ENCODE measurements at places on chromosomes 3 and 15.

DNA sequence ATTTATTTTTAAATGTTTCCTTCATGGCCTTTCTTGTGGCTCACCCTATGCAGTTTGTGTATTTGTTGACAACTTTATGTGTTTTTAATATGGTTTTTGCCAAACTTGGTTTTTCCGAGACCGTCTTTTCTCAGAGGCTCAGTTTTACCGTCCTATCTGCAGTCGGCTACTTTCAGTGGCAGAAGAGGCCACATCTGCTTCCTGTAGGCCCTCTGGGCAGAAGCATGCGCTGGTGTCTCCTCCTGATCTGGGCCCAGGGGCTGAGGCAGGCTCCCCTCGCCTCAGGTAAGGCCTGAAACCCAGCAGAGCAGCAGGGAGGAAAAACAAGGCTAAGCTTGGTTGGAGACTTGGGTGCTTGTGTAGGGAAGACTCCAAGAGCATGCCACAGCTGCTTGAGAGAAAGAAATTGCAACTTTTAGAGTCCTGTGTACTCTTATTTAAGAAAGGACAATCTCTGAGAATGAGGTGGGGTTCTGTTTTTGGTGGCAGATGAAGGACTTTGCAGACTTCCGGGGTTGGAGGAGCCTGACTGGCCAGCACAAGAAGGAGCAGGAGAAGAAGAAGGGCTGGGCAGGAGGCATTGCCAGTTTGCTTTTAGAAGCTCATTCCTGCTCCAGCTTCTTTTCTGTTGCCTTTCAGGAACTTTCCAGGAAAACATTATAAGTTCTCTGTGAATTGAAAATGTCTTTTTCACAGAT is at the start of gene TIGIT:
Gene TIGIT (plus strand): TSS at position 191 of the 698 bp plus-strand sequence. CDS start 34 bp downstream, at position 225.
- no peak for DNase-seq

- DNase-seq: no peak
These were observed 129.2 kb downstream of the NEK10 start for GRCh38 chr3:27239951-27240350.

DNA sequence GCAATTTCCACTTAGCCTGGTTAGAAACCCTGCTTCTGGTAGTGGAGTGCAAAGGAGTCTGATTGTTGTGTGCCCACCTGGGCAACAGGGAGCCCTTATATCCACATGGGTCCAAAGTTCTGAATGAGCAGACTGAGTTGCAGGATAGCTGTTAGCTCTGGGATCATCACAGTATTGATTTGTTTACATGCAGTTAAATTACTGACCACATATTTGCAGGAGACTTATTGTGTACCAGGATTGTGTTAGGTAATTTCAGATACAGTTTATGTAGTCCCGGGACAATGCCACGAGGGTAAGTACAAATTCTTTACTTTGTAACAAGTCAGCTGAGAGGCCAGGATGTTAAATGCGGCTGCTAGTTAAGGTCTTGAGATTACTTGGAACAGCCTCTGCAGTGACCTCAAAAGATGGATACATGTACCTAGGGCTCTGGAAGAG is 18.8 kb downstream of the ARHGEF26 start:
- no peak for DNase-seq

DNA sequence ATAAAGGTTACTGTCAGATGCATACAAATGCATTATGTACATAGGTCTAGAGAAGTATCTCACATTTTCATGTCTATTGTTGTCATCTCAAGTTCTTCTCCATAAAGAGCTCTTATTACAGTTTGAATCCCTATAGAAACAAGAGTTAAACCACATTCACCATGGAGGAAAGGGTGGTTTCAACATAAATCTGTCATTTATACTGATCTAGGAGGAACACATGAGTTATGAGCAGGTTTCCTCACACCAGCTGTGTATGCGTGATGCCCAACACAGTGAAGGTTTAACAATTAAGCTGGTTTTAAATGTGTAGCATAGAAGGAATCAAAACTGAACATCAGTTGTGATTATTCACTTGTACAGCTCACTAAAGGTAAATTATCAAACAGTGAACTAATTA is 251.7 kb downstream of the KCNMB2 start:
- no peak for DNase-seq

- DNase-seq: peak; percentile 16
These were observed 702.4 kb downstream of the TUSC7 start for GRCh38 chr3:117411971-117412370.

- peak; percentile 60 for DNase-seq
These were observed 653 bp upstream of the WDR6 start for GRCh38 chr3:49006408-49007067.

GRCh38 chr3:14688525-14688924 is 13.6 kb downstream of the C3orf20 start:
- no peak for DNase-seq
